ENCODE measurements at places on chromosomes 3 and 15.

GRCh38 chr15:26970712-26971210, at the start of gene GABRG3:
TSS of gene GABRG3 (plus strand) at chr15:26971181.
- DNase-seq: no peak

DNA sequence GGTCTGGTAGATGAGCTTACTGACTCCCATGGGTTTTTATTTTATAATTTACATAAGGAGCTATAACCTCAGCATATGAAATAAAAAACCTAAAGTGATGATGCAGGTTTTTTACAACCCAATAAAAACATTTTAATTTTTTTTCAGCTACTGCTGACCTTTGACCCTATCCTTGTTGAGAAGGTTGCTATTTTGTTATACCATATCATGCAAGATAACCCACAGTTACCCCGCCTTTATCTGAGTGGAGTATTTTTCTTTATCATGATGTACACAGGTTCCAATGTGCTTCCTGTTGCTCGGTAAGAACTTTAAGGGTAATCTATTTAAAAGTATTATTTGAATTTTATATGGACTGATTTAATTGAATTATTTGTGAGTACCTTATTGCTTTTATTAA, 70.8 kb downstream of the DNAJC13 start:
- no peak for DNase-seq

GRCh38 chr3:59006634-59007517, 42.9 kb downstream of the CFAP20DC start:
- no peak for DNase-seq

DNA sequence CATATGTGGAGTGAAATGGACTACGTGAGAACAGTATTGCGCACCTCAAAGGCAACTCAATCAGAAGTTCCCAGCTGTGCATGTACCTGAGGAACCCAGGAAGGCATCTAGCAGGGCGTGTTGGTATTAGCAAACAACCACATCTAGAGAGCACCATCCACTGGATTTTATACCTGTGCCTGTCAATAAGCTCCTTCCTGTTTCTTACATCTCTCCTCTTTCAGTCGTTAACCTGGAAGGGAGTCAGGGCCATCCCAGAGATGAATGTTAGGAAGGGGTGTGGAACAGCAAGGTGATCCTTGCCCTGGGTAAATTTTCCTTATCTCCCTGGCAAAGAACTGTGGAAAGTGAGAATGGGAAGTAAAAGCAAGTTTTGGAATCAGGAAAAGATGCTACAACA, 29.6 kb upstream of the CHMP2B start:
- DNase-seq: no peak

DNA sequence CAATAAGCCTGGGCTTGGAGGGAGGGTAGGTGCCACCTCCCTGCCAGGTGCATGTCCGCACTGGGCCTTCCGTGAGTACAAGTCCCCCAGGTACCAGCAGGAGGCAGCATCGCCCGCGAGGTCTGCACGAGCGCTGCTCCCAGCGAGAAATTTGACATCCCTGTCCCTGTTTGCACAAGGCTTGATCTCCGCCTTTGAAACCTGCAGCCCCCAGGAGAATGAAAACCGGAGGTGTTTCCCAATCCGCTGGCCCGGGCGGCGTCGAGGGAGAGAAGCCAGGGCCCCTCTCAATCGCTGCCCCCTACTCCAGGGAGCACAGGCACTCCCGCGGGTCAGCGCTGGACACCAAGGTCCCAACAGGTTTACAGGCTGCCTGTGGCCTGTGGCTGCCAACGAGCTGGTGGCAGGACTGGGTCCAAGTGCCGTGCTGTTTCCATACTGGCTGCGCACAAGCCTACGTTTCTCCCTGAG, 961 bp downstream of the HAPLN3 start:
- peak; percentile 66 for DNase-seq

- no peak for DNase-seq
These were observed 93.0 kb upstream of the TSPAN3 start for GRCh38 chr15:77163781-77164384.

DNA sequence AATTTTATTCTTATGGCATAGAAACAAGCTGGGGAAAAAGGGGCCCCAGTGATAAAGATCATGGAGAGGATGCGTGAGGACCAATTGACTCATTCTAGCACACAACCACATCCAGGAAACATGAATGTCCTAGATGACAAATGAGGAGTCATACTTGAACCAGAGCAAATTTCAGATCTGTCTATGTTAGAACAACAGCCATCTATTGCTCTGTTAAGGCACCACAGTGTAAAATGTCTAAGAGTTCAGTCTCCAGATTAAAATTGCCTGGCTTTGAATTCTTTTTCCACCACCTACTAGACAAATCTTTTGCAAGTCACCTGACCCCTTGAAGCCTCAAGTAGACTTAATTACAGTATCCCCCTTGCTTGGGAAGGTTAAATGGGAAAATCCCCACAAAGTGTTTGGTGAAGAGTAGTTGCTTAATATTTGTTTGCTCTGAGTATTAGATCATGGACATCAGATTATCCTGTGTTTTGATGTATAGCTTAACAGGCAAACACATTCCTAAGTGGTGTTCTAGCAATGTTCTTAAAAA, 258.7 kb upstream of the TGFBR2 start:
- DNase-seq: no peak

GRCh38 chr15:66592505-66593218, 26.9 kb upstream of the LCTL start:
- no peak for DNase-seq

- no peak for DNase-seq
These were observed 20.4 kb upstream of the SATB1 start for GRCh38 chr3:18445401-18446148.

GRCh38 chr3:150319900-150320299, 88.2 kb upstream of the TSC22D2 start:
- DNase-seq: no peak

DNA sequence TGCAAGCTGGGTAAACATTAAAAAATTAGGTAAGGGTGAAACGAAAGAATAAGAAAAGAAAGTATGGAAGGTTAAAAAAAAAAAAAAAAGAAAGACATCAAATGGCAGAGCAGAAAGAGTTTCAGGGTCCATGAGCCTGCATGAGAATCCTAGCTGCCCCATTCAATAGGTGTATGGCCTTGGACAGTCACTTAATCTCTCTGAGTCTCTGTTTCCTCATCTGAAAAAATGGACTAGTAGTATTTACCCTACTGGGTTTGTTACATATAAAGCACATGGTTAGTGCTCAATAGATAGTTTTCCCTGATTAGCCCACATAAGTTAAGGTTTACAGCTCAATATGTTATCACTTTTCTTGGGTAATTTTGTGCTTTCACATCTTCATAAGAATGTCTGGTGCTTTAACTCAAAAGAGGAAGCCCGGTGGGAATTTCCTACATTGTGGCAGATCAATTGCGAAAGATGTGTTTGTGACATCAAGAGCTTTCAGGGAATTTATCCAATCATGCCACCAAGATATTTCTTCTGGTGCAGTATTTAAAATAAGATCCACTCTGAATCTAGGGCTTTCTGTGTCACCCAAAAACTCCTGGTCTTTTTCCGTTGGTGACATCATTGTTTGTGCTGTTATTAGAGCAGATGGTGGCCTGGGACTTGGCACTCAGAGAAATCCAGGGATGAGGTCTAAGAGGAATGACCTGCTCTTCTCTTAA, 57.2 kb upstream of the UBE2E1 start:
- no peak for DNase-seq

DNA sequence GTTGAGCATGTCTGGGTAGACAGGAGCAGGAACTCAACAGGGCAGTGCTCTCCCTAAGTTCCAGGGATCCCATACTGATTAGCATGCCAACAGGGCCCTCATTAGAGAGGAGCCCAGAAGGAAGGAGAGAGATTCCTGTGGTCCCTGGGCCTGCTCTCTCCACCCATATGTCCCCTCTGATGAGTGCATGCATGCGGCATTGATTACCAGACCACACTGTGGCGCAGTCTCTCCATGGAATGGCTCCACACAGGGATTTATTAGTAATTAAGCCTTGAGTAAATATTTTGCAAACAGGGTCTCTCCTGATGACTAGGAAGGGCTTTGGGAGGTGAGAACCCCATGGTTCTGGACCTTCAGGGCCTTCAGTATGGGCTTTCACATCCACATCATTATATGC, 60.0 kb upstream of the ST8SIA2 start:
- no peak for DNase-seq

- no peak for DNase-seq
These were observed 17.3 kb downstream of the C3orf18 start for GRCh38 chr3:50550079-50550736.
